ENCODE measurements at places on chromosomes 5 and 9.

DNA sequence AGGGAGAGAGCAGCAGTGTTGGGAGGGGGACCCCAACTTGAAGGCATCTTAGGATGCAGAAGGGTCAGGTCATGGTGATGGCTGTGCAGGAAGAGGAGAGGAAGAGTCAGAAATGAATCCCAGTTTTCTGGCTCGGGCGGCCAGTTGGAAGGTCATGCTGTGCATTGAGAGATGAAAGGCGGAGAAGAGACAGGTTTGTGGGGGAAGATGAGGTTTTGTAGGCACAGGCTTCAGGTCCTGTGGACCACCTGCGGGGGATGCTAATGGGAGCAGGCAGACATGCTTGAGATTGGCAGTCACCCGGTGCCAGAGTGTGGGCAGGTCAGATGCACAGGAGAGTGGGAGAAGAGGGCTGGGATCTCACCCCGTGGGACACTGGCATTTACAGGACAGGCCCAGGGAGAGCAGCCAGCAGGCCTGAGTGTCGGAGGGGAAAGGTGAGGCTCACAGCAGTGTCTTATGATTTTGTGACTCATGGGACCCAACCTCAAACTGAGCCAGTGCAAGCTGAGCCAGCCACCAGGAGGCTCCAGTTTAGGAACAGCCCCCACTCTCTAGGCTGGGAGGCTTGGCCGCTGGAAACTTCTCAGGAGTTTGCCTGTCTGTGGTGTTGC, 17.5 kb downstream of the STXBP1 start:
- DNase-seq: no peak

DNA sequence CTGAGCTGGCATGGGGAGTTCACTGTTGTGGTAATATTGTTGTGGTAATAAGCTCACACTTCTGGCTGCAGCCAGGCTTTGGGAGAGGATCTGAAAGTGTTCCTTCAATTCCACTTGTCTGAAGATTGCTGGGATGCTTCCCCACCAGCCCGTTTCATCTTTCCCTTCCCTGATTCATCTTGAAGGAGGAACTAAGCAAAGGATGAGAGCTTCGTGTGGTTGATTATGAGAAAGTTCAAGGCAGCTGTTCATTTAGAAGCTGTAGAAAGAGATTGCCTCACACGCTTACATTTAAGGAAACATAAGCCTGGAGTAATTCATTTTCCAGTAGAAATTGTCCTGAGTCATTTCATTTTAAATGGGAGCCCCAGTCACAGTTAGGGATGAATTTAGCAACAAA, 122.4 kb upstream of the GAS1 start:
- DNase-seq: no peak

DNA sequence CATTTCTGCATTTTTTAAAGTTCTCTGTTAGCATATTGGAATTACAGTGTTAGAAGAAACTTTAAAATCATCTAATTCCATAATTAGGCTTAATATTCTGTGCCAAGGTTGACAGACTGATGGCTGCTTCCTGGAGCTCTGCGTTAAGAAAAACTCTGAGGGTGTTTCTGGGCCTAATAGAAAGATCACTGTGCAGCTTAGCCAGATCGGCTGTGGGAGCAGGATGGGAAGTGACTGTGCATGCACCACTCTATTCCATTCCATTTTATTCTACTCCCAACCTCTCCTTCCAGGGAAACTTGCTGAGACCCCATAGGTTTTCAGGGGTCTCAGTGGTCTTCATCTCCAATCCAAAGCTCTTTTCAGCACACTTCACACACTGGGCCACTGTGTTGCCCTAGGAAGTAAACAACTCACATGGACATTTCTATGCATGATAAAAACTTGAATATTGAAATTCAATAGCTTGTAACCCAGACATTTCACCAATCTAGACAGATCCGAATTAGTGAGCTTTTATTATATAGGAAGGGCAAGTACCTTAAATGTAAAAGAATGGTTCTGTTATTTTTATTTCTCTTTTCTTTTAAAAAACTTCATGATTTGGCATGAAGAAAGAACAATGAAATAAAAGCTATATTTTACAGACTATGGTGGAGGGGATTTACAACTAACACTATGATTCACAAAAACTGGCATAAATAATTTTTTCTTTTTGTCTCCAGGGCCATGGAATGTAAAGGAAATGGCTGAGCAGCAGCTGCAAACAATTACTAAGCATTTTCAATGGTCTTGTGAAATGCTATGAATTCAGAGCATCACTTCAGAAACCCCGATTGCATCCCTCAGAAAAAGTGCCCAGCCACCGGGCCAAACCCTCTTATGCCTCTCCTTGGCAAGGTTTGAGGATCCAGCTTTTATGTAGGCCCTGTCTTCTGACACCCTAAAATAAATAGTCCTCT, 51.4 kb upstream of the DAB2 start:
- no peak for DNase-seq

GRCh38 chr5:27769748-27770402, 731.5 kb upstream of the CDH9 start:
- DNase-seq: no peak

DNA sequence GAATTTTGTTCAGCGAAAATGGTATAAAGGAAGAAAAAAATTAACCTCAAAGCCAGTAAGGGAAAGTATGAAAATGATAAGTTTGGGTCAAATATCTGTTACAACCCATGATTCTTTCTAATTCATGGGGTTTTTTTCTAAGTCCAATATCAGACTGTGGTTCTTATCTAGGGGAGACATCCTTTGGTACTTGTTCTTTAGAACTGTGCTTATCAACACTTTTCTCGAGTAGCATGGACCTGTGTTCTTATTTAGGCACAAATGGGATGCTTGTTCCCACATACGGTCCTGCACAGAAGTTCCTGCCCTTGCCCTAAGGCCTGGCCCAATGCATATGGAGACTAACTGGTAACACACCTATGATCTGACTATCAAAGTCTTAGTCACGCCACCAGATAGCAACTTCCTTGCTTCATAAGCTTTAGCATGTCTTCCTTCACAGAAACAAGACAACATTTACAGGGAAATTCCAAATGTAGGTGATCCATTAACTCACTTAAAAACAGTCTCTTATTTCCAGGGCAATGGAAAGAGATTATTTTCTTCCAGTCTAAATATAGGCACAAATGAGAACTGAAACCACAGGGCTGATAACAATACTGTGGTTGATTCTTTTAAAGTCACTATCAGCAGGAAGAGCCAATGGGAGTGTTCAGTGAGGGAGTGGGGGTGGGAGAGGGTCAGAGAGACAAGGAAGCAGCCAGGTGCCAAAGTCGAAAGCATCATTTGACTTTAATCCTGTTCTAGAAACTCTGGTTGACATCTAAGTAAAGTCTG, 268.8 kb upstream of the ANKRD55 start:
- no peak for DNase-seq

GRCh38 chr5:120808135-120808534, 344.0 kb downstream of the PRR16 start:
- no peak for DNase-seq

GRCh38 chr9:125902831-125903512, 155.8 kb downstream of the PBX3 start:
- peak; percentile 35 for DNase-seq

DNA sequence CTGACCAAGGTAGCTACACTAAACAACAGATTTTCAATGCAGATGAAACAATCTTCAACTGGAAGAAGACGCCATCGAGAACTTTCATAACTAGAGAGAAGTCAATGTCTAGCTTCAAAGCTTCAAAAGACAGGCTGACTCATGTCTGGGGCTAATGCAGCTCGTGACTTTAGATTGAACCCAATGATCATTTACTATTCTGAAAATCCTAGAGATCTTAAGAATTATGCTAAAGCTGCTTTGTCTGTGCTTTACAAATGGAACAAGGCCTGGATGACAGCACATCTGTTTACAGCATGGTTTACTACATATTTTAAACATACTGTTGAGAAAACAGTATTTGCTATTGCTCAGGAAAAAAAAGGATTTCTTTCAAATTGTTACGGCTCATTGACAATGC, 54.9 kb downstream of the RICTOR start:
- no peak for DNase-seq

DNA sequence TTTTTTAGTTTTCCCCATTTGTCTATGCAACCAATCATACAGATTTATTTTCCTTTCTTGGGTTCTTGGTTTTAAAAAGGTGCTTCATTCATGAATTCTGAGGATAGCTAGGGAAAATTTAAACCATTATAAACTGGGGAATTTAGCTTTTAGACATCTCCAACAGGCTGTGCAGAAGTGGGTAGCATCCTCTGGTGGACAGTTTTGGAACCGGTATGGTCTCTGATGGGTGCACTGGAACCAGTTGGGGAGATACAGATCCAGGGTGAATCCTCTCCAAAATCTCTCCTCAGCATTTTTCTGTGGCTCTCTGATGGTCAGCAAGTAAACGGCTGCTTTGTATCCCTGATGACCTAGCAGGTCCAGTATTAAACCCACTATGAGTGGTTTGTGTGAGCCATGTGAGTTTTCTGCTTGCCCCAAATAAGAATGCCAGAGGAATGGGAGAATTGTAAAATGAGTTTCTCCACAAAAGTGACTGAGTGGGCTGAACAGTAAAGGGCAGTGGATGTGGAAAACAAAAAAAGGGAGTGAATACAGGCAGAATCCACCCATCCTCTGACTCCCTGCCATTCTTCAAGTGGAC, 9.1 kb upstream of the DNAJC25 start:
- DNase-seq: no peak

GRCh38 chr9:37030611-37030939, 3.5 kb downstream of the PAX5 start:
- no peak for DNase-seq

GRCh38 chr9:81053298-81054025, 635.9 kb downstream of the TLE1 start:
- no peak for DNase-seq

DNA sequence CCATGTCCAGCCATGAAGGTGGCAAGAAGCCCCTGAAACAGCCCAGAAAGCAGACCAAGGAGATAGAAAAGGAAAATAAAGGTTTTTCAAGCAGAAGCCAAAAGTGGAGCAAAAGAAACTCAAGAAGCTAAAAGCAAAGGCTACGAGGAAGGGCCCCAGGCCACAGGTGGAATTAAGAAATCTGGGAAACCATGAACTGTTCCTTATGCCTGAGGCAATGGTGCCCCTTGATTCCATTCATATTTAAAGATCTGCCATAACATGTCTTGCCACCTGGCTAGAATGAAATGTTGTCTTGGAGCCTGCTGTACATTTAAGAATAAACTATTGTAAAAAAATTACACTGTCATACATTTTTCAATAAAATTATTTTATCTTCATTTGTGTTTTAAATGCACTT, 59.5 kb upstream of the TARS1 start:
- no peak for DNase-seq

DNA sequence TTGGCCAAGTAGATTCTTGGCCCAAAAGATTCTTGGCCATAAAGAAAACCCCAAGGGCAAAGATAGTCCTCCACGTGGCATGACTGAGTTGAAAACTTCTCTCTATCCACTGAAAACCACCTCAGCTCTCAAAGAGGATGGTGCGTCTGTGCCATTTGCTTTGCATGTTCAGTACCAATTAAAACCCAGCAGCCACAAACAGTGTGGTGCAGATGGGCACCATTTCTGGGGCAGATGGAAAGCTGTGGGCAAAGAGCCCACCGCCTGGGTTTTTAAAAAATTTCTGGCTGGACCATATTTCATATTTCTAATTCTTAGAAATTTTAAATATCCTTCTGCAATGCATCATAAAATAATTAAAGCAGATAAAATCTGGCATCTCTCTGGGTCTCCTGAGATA, 84.5 kb upstream of the PUM3 start:
- no peak for DNase-seq

GRCh38 chr9:37650299-37650872, 368 bp upstream of the FRMPD1 start:
- no peak for DNase-seq

DNA sequence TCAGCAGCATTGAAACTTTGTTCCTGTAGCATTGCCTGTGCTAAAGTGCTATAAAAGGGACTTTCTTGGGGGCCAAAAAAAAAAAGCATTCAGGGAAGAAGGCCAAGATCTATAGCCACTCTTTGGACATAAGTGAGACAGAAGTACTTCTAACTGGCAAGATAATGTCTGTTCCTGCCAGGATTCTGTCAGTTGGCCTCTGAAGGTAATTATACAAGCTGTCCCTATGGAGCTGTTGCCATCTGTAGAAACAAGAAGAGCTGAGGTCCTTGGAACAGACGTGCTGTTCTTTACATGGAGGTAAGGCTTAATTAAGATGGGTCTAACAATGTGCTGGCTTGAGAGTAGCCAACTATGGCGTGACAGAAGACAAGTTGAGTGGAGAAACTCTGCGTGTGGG, 9.7 kb downstream of the KIF20A start:
- no peak for DNase-seq

DNA sequence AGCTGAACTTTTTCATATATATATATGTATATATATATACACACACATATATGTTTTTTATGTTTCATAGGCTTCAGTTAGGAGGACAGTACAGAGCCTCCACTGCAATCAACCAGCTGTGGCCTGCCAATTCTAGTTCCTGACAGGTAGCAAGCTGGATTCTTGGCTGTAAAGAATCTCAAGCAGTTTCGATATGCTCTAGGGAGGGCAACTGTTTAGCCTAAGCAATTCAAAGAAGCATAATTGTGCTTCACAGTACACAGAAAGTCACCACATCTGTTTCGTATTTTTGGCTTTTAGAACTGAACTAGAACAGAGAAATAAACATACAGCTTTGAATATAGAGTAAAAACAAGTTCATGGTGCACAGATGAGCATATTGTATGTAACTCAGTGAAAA, 152.4 kb upstream of the ARRDC3 start:
- no peak for DNase-seq

GRCh38 chr9:116647515-116647809, 39.6 kb upstream of the TRIM32 start:
- no peak for DNase-seq

GRCh38 chr5:73515232-73515631, 17.0 kb downstream of the BTF3 start:
- peak; percentile 61 for DNase-seq

DNA sequence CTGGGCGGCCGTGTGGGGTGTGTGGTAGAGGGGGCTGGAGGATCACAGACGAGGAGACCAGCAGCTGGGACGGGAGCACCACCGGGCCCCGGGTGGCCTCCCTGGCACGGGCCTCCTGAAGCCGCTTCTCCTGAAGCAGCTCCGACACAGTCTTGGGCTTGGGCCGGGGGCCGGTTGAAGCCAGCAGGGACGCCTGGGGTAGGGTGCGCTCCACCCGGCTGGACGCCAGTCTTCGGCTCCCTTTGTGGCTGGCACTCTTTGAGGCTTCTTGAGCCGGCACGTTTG, 5.5 kb upstream of the CARD9 start:
- no peak for DNase-seq

GRCh38 chr9:16671591-16672137, 198.8 kb downstream of the BNC2 start:
- no peak for DNase-seq
